ENCODE measurements at places on chromosomes 6 and 20.

DNA sequence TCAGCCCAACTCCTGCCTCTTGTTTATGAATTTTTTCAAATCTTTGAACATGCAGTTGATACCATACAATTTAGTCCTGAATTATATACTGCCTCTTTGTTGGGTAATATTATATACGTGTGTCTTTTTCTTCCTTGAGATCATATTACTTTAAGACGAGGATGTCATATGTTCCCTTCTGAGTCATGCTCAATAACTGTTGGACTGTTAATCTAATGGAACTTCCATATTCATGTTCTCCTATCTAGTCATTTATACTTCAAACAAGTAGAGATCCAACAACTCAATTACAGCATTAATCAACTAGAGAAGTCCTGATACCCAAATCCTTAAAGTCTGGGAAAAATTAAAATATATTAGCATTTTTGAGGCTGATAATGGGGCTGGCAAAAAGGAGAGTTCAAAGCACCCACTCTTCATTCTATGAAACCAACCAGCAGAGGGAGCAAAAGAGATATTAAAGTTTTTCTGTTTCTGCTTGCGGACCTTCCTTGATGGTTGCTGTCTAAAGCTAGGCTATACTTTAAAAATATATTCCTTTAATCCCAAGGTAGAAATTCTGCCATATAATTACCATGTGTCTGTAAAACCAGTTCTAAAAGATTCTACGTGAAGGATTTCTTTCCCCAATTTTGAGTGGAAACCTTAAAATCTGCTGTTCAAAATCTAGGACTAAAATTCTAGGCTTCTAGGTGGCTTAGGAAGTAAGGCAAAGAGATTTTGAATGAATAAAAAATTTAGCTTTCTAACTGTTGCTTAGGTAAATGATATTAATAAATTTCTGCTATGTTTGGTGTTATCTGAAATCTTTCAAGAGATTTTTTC is 498.9 kb downstream of the BCKDHB start:
- no peak for DNase-seq

DNA sequence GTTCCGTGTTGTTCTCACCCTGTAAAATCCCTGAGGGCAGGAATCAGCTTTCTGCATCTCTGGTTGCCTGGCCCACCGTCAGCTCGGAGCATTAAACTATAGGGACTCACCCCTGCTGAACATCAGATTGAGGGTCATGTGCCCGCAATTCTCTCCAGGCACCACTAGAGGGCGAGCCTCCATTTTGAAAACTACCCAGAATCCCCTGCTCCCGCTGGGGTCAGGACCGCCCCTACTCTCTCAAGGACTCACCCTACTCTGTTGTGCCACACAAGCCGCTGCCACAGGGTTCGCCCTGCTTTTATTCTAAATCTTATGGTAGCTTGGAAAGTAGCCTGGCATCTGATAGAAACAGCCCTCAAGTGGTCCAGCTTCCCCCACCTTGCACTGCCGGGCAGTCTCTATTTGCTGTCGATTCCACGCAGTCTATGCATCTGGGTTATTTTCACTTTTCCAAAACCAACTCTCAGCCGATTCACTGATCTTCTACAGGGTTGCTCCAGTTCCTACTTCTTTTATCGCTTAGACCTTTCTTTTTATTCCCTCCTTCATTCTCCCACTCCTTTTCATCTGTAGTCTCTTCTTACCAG is 244.1 kb upstream of the QKI start:
- no peak for DNase-seq

- DNase-seq = no peak
These were observed 55.5 kb downstream of the REV3L start for GRCh38 chr6:111427341-111428116.

- DNase-seq = no peak
These were observed 81.7 kb upstream of the FOXP4 start for GRCh38 chr6:41464481-41464880.

GRCh38 chr6:27471365-27472115 is 1.4 kb downstream of the ZNF184 start:
- DNase-seq = no peak

- no peak for DNase-seq
These were observed 284.9 kb downstream of the PRKN start for GRCh38 chr6:162442687-162443086.

DNA sequence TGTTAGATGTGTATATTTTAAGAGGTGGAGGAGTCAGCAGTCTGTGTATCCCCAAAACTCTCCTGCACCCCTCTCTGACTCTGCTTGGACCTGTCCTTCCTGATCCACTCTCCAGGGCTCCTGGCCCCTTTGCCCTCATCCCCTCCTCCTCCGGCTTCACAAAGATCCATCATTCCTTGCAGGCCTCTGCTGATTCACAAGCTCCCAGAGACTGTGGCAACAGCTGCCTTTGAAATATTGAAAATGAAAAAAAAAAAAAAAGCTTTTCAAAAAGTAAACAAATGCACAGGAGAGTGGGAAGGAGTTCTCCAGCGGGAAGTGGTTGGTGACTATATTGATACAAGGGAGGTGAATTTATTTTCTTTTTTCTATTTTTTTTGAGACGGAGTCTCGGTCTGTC is 330.2 kb upstream of the SULF2 start:
- no peak for DNase-seq

DNA sequence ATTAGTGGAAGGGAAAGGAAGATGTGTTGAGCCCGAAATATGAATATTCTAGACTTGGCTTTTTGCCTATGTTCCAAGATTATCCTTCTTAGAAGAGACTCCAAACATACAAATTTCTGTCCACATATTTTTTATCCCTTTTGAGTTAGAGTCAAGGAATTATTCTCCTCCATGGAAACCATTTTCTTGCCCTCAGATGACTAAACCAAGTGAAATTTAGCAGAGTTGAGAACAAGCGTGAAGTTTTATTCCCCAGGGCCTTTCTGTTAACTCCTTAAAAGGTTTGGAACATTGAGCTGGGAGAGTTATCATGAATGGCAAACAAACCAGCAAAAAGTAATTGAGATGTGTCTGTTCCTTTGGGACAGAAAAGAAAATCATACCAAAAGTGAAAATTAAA is 286.1 kb upstream of the PLCB4 start:
- no peak for DNase-seq

DNA sequence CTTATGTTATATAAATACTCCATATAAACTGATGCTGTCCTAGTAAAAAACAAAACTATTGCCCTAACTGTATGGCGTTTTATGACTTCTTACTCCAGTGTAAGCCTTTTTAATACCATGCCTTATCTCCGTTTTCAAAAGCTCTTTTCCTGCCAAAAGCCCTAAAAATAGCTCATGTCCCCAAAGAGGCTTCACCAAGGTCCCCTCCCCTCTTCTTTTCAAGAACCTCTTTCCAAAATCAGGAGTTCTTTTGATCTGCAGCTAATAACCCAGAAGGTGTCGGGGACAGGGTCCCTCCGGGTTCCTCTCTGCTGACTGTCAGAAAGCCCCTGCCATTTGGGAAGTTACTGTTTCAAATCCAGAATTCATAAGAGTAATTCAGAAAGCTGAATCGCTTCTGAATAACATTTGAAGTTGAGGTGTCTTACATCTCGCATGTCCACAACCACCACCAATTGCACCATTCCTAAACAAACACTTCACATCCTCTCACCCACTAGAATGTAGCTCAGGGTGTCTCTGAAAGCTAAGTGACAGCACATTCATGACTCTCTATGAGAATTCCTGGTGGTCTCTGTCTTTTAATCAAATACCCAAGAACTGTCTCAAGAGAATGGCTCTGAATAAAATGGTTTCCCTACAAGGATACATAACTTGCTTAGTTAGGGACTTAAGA is 13.3 kb downstream of the TASP1 start:
- no peak for DNase-seq

- no peak for DNase-seq
These were observed 64.8 kb downstream of the SYNJ2 start for GRCh38 chr6:158046201-158047126.

GRCh38 chr6:33312361-33313104 is 1.3 kb downstream of the TAPBP start:
- peak; percentile 69 for DNase-seq

- no peak for DNase-seq
These were observed 87.7 kb downstream of the TMEM242 start for GRCh38 chr6:157235600-157236039.

DNA sequence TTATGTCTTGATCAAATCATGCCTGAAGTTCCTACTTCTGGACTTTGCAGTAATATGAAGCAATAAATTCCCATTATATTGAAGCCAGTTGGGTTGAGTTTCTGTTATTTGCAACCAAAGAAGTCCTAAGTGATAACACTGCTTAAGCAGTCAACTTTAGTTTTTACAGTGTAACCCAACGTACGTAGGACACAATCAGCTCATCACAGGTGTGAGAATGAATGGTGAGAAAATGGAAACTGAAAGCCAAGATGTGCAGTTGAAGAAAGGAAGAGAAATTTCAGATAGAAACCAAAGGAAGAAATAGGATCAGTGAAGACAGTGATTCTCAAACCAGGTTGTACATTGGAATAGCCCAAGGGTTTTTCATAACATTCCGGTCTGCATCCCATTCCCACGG is 211.4 kb upstream of the ZFP64 start:
- no peak for DNase-seq

GRCh38 chr20:44460795-44461141 is 14.9 kb upstream of the TTPAL start:
- no peak for DNase-seq

GRCh38 chr6:150987371-150987828 is 121.9 kb downstream of the MTHFD1L start:
- DNase-seq = no peak

DNA sequence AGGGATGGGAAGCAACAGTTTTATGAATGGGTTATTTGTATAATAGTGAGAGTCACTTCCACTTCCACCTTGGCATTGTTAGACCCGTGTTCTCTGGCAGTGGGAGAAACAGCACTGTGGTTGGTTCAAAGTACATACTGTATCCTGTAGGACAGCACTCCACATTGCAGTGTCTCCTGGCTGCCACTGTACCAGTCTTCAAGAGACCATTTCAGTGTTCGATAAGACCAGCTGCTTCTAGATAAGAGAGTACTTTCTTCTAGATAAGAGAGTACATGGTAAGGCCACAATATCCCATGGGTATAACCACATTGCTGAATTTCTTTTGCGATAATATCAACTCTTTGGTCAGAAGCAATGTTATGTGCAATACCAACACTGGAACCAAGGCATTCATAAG is 28.8 kb downstream of the FITM2 start:
- DNase-seq = no peak

- DNase-seq = no peak
These were observed 41.2 kb downstream of the SLX4IP start for GRCh38 chr20:10476319-10476724.
